ENCODE measurements at places on chromosomes 13 and 19.

- no peak for DNase-seq
These were observed 808.5 kb downstream of the UQCRFS1 start for GRCh38 chr19:28404472-28404871.

DNA sequence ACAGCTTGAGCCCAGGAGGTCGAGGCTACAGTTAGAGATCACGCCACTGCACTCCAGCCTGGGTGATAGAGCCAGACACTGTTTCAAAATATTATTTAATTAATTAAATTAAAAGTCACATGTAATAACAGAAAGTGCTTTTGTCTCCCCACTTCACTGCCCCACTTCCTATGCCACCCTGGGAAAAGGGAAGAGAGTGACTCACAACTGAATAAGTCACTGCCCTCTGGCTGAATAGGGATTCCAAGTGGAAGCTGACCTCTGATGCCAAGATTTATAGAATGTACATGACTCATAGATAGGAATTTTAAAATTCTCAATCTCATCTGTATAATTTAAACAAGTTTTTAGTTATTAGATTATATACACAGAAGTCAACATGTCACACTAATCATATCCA is 22.2 kb upstream of the ERVV-1 start:
- DNase-seq: no peak

- peak; percentile 87 for DNase-seq
These were observed 13.6 kb downstream of the IER2 start for GRCh38 chr19:13163609-13164342.

DNA sequence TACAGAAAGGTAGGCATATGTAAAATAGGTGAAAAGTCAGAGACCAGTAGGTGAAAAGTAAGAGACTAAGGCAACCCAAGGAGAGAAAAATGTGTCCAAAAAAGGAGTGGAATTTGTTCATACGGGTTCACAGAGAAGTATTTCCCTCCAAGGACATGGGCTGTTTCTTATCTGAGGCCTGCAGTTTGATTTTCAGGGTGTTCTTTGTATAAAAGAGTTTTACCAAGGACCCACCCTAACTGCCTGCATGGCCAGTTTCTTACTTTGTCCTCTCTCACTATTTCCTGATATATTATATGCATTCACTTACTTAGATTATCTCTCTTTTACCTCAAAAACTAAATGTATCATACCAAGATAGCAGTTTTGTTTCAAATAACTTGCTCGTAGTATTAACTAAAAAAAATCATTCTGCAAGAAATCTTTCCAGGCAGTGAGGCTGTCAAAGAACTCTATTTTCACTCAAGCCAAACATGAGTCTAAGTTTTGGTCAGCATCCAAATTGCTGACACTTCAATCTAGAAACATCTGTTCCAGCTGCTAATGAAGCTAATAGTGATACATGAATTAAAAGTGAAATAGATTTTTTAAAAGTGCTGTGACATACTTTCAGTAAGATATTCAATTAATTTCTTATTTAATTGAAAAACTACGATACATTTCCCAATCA is 141.4 kb upstream of the SGCG start:
- no peak for DNase-seq

DNA sequence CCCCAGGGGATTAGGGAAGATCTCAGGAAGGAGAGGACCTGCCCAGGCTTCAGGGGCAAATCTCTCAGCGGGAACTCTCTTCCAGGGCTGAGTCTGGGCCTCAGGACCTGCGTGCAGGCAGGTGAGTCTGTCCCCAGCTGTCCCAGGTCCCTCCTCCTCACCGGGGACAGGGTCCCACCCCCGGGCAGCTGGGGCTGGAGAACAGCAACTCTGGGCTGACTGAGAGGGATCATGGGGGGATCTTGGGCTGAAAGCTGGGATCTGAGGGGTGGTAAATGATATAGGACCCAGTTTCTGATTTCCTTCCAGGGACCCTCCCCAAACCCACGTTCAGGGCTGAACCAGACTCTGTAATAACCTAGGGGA is 14.3 kb downstream of the LILRA1 start:
- no peak for DNase-seq

- no peak for DNase-seq
These were observed 163.7 kb downstream of the URI1 start for GRCh38 chr19:30105727-30106126.

DNA sequence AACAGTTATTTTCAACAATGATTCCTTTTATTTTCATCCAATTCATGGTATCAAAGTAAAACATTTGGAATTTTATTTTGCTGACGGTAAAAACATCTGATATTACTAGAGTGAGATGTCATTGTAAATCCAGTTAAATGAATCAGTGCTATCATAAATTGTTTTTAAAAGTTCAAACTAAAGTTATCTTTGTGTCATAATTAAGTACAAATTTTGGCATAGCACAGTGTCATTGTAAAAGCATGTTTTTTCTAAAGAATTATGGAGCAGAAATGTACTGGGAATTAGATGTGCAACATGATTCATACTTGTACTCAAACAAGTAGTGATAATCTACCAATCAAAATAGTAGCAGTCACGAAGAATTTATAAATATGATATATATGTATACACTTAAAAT is 92.8 kb downstream of the FAM216B start:
- DNase-seq: no peak

Data from NCI-H146 (cell line).